ENCODE measurements at places on chromosomes 5 and 9.

DNA sequence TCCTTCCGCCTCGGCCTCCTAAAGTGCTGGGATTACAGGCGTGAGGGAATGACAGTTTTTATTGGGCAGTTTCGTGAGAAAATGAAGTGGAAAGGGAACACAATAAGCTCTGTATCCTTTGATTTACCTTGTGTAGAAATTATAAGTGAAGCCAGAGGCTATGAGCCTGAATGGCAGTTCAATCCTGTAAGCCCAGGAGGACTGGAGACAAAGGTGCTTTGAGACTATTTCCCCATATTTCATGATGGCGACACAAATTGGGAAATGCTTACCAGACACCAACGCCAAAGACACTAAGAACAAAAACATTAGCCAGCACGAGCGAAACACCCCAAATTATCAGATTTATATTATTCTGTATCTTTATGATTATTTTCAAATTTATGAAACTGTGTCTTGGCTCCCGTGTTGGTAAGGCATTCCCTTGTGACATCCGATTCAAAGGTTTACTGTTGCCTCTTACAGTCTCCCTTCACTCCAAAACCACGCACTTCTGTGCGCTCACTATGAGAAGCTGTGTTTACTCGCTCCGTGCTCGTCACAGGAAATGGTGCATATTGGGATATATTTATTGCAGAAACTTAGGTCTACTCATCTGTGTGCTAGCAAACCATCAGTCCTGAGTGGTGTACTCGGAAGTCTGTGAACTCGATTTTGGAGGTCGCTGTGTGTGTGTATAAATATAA lies 73.9 kb downstream of the SH3PXD2B start:
- DNase-seq, result no peak

DNA sequence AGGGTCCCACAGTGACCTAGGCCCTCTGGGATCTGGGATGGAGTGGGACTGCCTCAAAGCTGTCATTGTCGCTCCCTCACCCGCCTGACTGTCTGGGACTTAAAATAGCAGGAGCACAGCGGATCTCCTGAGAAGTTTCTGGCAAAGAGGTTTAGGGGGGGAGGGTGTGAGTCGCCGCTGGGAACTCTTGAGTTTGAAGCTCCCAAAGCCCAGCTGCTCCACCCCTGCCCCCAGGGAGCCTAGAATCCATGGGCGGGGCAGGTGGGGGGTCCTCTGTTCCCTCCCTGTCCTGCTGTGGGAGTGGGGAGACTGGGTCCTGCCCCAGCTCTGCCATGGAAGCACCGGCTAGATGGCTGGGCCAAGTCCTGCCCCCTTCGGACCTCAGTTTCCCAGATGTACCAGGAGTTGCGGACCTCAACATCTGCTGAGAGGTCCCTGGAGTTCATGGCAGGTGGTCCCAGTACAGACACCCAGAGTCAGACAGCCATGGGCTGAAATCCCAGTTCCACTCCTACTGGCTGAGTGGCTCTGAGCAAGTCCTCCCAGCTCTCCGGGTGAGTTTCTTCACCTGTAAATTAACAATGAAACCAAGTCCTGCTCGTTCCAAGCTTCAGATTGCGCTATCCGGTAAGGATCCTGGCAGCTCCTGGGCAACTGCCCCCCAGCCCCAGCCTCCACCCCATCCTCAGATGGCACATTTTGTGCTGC lies 985 bp upstream of the WDR38 start:
- no peak for DNase-seq

GRCh38 chr9:680106-680505 lies 161.4 kb upstream of the DMRT1 start:
- no peak for DNase-seq

GRCh38 chr9:89888233-89888632 lies 283.4 kb downstream of the GADD45G start:
- no peak for DNase-seq

GRCh38 chr5:123147128-123147715 lies 58.2 kb downstream of the PRDM6 start:
- no peak for DNase-seq

GRCh38 chr9:128094950-128095544 lies 27.0 kb downstream of the SLC25A25 start:
- no peak for DNase-seq

- DNase-seq, result no peak
These were observed 11.4 kb upstream of the SLC45A2 start for GRCh38 chr5:33995865-33996264.

DNA sequence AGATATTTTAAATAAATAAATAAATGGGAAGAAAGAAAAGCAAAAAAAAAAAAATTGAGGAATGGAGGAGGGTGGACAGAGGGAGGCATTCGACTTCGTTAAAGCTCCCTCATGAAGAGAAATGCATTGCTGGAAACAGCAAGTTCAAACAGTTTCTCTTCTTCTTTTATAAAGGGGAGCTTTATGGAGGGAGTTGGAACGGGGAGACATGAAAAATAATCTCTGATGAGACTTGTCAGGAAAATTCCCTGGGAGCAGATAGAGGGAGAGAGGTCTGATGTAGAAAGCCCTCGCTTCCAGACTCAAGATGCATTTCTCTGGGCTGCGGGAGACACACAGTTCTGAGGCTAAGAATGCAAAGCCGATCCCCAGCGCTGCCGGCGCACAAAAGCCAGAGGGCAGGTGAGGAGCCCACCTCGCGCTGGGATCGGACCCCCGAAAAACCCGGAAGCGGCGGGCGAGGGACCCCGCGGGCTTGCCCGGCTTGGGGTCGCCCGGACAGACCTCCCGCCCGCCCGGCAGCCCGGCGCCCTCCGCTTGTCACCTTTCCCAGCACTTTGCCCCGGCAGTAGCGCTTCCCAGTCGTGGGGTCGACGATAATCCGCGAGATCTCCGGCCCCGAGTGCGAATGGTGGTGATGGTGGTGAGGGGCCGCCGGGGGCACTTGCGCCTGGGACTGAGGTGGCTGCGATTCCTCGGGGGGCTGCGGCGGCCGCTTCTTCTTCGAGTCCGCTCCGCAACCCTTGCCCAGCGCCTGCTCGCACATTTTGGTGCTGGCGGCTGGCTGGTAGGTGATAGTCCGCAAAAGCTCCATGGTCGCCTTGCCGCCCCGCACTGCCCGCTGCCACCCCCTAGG lies 512 bp downstream of the PLK2 start:
- no peak for DNase-seq

- no peak for DNase-seq
These were observed 296.9 kb downstream of the TLE4 start for GRCh38 chr9:79868567-79869189.

GRCh38 chr5:167593329-167594060 lies 698.0 kb upstream of the WWC1 start:
- no peak for DNase-seq

GRCh38 chr9:727767-728166 lies 113.7 kb upstream of the DMRT1 start:
- DNase-seq, result no peak

DNA sequence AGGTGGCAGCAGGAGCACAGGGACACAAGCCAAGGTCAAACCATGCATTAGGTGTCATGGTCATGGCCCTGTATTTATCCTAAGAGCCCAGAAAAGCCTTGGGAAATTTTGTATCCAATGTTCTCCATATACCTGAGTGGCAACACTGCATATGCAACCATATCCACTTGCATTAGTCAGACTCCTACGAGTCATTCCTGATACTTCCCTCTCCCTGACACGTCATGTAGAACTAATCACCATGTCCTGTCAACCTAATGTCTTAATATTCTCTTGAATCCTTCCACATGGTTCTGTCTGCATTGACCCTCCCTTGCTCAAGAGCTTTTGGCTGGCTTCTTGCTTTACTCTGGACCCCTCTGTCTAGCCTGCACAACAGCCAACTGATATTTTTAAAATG lies 9.4 kb downstream of the SCGB3A2 start:
- no peak for DNase-seq

GRCh38 chr5:88660264-88660946 lies 222.6 kb downstream of the MEF2C start:
- peak; percentile 68 for DNase-seq

DNA sequence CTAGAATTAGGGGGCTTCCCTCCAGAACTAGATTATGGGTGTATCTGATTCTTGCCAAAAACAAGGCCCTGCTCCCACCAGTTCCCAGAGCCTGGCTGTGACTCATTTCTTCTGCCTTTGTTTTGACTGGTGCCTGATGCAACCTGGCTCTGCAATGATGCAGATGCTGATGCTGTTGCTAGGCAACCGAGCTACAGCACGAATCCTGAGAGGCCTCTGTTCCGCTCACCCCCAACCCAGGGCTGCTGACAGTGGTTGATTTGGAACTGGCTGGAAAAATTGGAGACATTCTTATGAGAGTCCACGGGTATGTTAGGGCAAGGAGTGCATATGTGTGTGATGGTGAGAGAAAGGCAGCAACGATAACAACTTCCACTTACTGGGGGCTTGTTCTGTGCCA lies 100.3 kb downstream of the NSG2 start:
- DNase-seq, result no peak

DNA sequence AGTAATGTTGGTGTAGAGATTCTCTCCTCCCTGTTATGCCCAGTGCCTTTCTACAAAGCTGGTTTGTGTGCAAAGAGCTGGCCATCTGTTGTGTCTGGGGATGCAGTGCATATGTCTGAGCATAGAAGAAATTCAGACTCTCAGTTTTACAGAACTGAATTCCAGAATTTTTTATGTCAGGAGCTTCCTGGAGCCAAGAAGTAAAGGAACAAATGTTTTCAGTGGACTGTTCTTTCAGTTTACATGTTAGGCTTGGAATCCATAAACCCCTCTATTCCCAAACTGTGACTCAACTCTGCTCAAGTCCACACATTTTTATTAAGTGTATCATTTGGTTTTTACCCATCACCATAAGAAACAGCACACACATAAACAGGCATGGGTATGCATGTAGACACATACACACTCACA lies 366.0 kb downstream of the BRINP1 start:
- no peak for DNase-seq

DNA sequence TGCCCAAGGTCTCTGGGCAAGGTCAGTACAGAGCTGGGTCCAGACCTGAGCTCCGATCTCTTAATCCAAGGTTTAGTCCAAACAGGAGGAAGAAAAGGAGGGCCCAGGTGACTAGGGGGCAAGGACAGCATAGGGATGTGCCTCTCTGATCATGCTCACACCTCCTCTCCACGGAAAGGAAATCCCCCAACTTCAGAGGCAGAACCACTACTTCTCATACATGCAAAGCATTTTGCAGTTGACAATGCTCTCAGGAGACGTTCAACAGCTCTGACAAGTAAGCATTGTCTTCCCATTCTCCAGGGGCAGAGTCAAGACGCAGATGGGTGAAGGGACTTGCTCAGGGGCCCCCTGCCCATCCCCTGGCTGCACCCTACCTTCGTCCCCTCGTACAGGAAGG lies 8.7 kb upstream of the CORO2A start:
- no peak for DNase-seq

- DNase-seq, result no peak
These were observed 50.1 kb upstream of the MACIR start for GRCh38 chr5:103208460-103208859.
